ENCODE measurements at places on chromosomes 2 and 18. TPM values are rescaled to one million over a fixed set of nuclear protein-coding genes. Genes with fewer than 3 reads are reported as not detected.

The PPP1R1C gene
- total RNA-seq = 0.28 TPM

The ITGA6 gene
- total RNA-seq = 43.9 TPM

The KCNIP3 gene
- 0.83 TPM for total RNA-seq

The ERICH2 gene
- not detected for total RNA-seq

The EGR4 gene
- not detected for total RNA-seq
